CD4-positive, alpha-beta T cell treated with Interleukin-6 for 4 hours (primary cell): ENCODE measurements at places on chromosomes 1 and 21.

- peak; percentile 48 for DNase-seq
These were observed 772 bp downstream of the UCK2 start for GRCh38 chr1:165828103-165828668.

DNA sequence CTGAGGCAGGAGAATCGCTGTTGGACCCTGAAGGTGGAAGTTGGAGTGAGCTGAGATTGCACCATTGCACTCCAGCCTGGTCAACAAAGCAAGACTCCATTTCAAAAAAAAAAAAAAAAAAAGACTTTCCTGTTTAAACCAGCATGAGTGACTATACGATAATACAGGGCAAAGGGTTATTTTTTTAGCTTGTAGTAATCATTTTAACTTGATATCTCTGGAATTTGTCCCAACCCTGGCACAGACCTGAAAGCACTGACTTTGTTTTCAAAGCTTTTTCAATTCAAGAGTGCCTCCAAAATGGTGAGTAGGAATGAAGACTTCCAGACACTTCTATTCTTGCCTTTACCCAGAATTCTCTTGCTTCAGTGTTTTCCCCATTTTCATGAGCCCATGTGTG is 4.4 kb upstream of the TMCO2 start:
- DNase-seq: no peak

DNA sequence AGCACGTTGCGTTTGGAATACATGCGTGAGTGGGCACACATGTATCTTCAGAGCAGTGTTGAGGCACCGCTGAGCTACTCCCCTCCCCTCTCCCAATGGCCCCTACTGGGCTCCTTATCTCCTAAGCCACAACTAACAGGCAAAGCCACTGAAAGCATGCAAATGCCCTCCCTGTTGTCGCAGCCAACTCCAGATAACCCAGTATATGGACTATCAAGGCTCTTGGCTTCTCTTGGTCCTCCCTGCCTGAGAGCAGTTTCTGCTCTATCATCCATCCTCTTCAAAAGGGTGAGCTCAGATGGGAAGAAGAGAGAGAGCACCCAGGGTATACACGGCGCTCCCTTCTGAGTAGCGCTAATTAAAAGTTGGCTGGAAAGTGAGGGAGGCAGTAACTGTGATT is 58.5 kb upstream of the CNTN2 start:
- DNase-seq: no peak

- no peak for DNase-seq
These were observed 56.2 kb upstream of the EDEM3 start for GRCh38 chr1:184810735-184811343.

DNA sequence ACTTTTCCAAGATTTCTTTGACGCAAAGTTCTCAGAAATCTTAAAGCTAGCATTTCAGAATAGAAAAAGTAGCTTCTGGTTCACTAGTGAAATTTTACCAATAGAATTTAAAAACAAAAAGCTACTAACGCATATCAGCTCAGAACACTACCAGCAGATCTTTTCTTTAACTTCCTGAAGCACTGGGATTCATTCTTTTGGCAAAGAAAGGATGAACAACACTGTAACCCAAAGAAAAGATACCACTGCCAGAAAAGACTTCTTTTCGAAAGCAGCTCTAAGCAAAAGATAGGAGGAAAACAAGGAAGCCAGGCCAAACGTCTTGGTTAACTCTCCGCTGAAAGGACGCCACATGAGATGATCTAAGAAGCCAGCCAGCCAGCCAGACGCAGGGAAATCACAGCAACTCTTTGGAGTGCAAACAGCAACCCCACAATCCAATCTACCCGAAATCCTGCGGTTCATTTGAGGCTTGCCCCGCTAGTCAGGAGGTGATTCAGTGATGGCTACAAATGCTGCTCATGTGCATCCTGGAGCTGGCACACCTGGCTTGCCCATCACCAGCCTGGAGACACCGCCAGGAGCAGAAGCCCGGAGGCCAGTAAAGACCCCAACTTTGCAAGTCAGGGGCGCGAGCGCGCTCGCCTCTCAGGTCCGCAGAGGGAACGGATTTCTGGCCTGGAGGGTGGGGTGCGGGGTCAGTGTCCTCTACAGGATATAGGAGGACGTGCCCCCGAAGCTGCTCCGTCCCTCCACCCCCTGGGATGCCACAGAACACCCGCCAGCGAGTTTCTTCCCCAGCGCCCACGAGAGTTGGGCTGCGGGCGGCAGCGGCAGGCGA is 812 bp downstream of the NBPF1 start:
- DNase-seq: peak; percentile 34

GRCh38 chr1:56808410-56808809 is 10.8 kb downstream of the FYB2 start:
- no peak for DNase-seq

GRCh38 chr21:33019885-33020557 is 5.7 kb upstream of the OLIG2 start:
- DNase-seq: peak; percentile 1
